ENCODE measurements at places on chromosomes 4 and X.

- DNase-seq: no peak
These were observed 22.9 kb downstream of the WFS1 start for GRCh38 chr4:6292376-6293096.

DNA sequence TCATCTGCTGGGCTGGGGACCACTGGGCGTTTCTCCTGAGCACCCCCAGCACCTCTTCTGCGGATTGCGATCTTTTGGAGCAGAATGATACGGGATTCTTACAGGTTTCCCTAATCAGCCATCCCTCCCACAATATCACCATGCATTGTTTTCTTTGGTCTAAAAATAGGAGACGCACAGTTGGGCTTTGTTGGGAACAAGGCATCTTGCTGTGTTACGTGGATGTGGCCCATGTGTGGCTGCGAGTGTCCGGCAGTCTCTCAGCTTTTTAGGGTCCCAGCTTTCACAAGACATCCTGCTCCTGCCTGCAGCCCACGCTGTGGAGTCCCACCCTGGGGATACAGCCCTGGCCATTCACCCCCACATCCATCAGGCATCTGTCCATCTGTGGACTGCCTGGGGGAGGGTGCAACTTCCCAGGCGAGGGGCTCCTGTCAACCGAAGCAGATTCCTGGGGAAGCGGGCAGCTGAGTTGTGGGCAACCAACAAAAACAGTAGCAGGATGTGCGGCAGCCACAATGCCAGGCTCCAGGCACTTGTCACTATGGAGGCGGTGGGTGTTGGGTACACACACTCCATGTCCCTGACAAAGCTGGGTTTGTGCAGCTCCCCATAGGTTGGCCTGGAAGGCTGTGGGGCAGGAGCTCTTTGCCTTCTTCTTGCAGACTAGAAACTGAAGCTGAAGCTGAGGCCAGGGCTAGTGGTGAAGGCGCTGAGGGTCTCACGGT lies 185.5 kb upstream of the PSAPL1 start:
- DNase-seq: no peak

DNA sequence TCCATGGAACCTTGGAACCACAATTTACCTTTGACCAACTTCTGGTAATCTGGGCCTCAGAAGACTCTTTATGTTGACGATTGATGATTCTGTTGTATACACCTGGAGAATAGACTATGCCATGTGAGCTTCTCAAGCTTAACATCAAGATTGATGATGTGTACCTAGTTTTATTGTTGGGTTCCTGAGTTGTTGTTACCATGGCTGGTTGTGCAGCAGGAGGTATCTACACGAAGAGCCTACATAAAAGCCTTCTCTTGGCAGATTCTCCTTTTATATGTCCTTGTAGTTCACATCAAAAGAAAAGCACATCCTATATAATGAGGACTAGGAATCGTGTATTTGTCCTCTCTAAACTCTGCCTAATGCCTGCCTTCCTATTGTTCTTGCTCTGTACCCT lies 272.0 kb downstream of the DTHD1 start:
- no peak for DNase-seq

DNA sequence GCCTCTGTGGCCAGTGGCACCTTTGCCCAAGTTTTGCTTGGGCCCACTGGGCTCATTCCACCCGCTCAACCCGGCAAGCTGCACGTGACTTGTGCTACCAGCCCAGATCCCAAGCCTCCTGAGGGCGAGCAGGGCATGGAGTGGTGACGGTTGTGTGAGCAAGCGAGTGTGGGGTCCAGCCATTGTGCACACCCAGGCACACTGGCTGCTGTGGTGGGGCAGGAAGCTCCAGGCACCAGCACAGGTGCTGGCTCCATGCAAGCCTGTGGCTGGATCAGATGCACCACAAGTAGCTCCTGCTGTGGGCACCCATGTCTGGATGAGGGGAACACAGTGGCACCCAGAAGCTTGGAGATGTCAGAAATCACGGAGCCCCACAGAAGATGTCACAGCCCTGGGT lies 557.0 kb upstream of the GNPDA2 start:
- DNase-seq: no peak

GRCh38 chr4:8370106-8370787 lies 70.3 kb downstream of the ACOX3 start:
- DNase-seq: no peak

- peak; percentile 60 for DNase-seq
These were observed 168.7 kb upstream of the HAND2 start for GRCh38 chr4:173698557-173699262.

DNA sequence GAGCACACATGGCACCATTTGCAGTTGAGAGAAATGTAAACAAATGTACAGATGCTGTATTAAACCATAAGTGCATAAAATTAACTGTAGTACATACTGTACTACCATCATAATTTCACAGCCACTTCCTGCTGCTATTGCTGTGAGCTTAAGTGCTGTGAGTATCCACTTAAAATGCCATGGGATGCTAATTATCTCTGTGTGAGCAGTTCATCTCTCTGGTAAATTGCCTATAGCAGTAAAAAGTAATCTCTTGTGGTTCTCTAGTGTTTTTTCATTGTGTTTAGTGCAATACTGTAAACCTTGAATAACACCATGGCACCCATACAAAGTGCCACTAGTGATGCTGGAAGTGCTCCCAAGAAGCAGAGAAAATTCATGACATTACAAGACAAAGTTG lies 9.9 kb upstream of the SCOC start:
- no peak for DNase-seq

Measured in left ventricle myocardium inferior (tissue), 1 donor.